ENCODE measurements at places on chromosomes 12 and 14. TPM values are rescaled to one million over a fixed set of nuclear protein-coding genes. Genes with fewer than 3 reads are reported as not detected.

Gene ACOT6
- not detected for total RNA-seq

Gene KRT75
- total RNA-seq: not detected

Gene TOMM20L
- total RNA-seq: not detected

Gene PRR13
- 120 TPM for total RNA-seq

Gene SLC6A13
- total RNA-seq: not detected

Gene RAD9B
- total RNA-seq: not detected

Gene MAP1LC3B2
- total RNA-seq: 0.54 TPM

Gene CLEC6A
- not detected for total RNA-seq

Gene LAG3
- 1.0 TPM for total RNA-seq

Gene LRRC10
- not detected for total RNA-seq

DNA sequence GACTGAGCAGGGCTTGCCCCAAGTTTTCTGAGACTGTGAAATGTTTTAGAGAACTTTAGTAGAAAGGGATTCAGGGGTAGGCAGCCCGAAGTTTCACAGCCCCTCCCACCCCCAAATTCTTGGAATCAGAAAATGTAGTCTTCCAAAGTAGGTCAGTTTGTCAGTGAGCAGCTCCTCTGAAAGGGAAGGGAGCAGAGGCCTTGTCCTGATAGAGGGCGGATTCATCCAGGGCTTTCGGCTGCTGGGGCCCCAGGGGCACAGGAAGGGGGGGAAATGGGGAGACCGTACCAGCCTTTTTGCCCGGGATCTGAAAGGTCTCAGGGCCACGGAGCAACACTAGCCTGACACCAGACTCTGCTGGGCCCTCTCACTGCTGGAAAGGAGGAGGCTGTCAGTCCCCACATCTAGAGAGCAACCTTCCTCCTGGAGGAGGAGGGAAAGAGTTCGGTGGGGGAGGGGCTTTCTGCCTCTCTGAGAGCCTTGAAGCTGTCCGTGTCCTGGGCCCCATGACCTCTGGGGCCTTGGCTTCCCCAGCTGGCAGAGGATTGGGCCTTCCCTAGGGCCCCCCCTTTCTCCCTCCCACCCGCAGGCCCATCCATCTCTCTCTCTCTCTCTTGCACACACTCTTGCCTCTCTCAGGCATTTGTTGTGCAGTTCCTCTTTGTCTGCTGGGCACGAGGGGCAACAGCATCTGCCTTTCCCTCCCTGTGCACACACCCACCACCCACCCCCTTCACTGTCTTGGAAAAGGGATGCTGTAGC, at the start of gene IKZF4:
Gene IKZF4 (plus strand): TSS at position 621 of the 762 bp plus-strand sequence. CDS start 451 bp downstream, outside the sequence.
- peak; percentile 85 for DNase-seq

GRCh38 chr14:52268279-52269061, 972 bp downstream of the PTGDR start:
- DNase-seq: peak; percentile 61

- DNase-seq: no peak
These were observed 31.2 kb upstream of the KLC1 start for GRCh38 chr14:103597623-103598377.

DNA sequence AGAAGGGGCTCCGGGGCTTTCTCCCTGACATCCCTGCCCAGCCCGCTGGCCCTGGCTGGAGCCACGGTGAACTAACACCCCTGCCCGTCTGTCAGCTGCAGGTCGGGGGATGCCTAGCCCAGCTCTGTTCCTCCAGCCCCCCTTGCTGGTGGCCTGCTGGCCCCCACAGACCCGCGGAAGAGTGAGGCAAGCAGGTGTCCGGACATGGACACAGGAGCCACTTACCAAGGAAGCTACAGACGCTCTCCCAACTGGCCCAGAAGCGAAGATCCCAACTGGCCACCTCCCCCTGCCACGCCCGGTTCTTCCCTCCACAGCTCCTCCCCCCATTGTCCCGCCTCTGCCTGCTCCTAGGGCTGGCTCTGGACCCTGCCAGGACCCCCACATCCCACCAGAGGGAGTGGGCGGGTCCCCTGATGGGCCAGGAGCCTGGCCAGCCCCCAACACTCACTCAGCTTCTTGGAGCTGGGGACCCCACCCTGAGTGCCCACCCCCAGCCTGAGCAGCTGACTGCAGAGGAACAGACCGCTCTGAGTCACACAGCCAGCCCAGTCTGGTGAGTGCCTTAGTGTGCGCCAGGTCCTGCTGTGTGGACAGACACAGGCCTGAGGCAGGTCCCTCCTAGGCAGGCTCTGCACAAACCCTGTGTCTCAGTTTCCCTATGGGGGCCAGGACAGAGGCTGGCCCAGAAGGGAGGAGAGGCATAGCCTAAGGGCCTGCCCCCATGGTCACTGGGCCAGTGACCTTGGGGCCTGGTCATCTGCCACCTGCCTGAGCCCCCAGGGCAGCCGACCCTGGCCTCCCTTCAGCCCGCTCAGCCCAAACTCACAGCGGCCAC, 7.7 kb downstream of the AHNAK2 start:
- DNase-seq: peak; percentile 59

GRCh38 chr12:109744986-109745942, 31.6 kb downstream of the FAM222A start:
- no peak for DNase-seq

GRCh38 chr14:86944434-86944833, 1048.5 kb downstream of the GALC start:
- no peak for DNase-seq

DNA sequence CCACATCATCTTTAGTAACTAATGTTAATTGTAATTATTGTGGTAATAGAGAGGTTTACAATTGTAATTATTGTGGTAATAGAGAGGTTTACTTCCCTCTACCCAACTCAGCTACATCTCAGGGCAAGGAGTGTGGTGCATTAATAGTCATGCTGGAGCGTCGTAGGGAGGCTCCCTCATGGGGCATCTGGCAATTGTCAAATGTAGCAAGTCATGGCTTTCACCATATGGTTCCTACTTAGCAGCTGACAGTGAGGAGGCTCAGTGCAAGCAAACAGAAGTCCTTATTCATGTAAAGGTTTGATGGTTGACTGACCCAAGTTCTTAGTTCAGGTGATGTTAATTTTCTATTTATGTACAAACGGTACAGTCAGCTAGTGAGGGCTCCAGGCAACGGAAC, 1012.0 kb downstream of the FLRT2 start:
- no peak for DNase-seq

- peak; percentile 97 for DNase-seq
These were observed at the start of gene GLIPR1L2 for GRCh38 chr12:75390899-75391538. GLIPR1L2 (plus strand) TSS chr12:75391089; CDS start chr12:75391117, 28 bp downstream.

DNA sequence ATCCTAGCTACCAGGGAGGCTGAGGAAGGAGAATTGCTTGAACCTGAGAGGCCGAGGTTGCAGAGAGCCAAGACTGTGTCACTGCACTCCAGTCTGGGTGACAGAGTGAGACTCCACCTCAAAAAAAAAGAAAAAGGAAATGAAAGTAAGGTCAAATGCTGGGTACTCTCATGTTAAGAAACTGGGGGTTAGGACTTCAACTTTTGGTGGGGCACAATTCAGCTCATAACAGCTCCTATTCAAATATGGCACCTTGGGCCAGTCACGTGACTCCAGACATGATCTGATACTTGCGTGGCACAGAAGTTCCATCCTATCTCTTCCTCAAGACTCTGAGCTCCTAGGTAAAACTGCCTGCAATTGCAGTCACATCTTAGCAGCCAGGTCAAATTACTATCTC, 142.7 kb downstream of the EGLN3 start:
- no peak for DNase-seq

- no peak for DNase-seq
These were observed 61.8 kb downstream of the PITPNM2 start for GRCh38 chr12:123089140-123089539.

DNA sequence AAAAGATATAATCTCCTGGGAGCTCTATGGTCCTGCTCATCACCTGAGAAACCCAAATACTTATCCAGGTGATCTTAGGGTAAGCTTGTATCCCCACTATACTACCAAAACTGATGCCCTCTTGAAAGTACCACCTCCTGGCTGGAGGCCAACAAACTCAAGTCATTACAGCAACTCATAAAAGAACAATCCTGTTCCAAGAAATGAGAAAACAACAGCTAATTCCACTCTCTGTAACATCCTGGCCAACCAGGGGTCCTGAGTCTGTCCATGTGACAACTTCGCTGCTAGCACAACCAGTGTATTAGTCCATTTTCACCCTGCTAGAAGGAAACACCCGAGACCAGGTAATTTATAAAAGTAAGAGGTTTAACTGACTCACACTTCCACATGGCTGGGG, 190.0 kb upstream of the BMP4 start:
- DNase-seq: no peak

- no peak for DNase-seq
These were observed 19.2 kb downstream of the PELI2 start for GRCh38 chr14:56137453-56137807.

GRCh38 chr12:77189458-77189857, 124.1 kb upstream of the E2F7 start:
- DNase-seq: no peak

GRCh38 chr12:70080566-70080965, 162.7 kb upstream of the CNOT2 start:
- DNase-seq: no peak

GRCh38 chr14:104799244-104800014, 1.5 kb upstream of the ZBTB42 start:
- peak; percentile 86 for DNase-seq

- no peak for DNase-seq
These were observed 242.5 kb upstream of the ARHGAP5 start for GRCh38 chr14:31834616-31835015.

DNA sequence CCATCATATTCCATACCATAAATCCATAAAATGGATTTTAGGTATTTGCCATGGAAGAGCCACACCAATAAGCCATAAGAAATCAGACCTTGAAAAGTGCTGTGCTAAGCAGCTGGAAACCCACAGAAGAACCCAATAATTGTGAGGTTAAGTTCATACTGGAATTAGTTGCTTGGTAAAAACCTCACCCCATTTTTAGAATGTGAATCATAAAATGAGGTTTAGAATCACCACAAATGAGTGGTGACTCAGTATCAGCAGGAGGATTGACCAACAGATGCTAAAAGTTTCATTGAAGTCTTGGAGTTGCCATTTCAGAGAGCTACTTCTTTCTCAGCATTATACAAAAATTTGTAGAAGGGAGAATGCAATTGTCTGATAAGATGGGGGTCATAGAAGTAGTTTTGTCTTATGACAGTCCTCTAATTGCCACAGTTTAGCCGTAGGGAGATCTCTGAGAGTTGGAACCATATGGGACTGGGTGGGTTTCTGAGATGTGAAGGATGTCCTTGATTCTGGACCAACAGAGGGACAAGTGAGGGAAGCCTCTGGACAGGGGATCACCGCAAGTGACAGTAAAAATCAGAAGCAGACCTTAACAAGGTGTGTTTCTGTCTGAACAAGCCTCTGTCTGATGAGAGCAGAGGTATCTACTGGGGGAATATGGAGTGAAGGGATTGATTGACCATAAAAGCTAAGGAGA, 1.4 kb upstream of the STON2 start:
- no peak for DNase-seq

- DNase-seq: peak; percentile 51
These were observed 97.6 kb downstream of the TGFB3 start for GRCh38 chr14:75884198-75884611.

DNA sequence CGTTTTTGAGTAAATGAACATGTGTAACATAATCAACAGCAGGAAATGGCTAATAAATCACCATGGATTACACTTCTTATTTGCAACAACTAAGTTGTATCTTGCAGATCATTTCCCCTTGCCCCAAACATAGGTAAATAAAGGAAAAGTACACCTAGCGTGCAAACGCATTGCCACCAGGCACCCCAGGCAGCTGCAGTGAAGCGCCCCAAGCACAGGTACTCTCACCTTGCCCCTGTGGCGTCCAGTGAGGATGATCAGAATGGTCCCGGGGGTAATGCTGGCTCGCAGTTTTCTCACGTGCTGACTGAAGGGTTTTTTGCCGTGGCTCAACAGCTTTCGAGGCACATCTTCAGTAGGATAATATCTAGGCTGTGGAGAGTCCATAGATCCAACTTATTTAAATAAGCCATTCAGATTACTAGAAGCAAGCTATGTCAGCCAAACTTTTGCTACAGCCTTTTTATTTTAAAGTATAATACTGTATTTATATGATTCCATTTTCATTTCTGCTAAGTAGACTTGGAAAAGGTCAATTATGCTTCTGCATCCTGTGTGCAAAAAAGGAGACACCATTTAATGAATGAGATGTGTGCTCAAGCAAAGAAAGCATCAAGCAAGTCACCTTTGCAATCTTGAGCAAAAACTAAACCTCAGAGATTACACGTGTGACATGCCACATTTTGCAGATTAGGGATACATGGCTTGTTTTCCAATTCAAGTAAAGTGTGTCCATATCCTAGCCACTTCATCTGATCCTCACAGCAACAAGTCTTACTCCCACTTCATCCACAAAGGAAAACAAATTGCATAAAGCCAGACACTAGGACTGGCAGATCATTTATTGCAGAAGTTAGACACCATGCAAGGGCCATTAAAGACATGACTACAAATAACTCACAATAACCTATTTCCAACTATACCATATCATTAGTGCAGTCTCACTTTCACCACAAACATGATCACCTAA, 2.6 kb downstream of the RPL6 start:
- DNase-seq: no peak

DNA sequence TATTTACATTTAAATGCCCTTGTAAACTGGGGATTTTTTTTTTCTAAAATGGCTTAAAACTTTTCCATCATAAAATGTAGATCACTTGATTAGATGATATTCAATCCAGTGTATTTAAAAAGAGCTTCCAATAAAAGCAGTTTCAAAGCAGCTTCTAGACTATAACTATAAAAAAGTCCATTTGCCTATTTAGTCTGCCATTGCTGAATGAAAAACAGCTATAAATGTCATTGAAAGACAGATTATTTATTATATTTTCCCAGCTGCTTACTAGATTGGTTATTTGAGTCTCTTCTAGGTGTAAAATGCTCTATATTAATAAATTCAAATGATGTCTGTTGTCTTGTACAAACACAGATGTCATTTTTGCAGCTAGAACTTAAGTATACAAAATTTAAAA, 414.8 kb downstream of the RMST start:
- no peak for DNase-seq

- no peak for DNase-seq
These were observed 12.6 kb upstream of the AMN start for GRCh38 chr14:102909911-102910310.

DNA sequence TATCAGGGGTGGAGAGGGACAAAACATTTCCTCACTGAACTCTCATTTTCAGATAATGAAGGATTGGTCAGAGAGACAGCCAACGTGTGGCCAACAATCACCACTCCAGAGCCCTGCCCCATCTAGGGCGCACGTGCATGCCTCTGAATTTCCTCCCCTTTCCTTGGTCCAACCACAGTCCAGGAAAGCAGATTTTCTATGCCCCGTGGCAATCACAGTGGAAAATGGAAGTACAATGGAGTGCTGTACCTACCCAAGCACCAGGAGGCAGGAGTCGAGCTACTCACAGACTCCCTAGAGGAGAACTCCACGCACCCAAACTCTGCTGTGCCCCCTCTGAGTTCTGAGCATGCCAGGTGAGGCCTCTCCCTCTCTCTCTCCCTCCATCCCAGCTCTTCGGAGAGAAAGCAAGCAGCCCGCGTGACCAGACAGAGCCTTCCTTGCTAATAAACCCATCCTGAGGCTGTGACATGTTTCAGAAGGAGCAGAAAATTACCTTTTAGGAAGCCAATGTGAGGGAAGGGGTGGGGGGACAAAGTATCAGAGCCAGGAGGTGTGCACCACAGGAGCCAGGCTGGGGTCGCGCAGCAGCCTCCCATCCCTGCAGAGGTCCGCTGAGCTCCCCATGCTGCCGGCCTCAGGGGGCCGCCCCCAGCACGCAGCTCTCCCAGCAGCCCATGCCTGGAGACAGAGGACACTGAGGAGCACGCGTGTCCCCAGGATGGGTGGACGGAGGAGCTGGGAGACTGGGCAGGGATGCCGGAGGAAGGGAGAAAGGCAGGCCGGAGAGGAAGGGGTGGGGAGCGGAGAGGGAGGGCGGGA, 73.4 kb downstream of the PITPNM2 start:
- DNase-seq: no peak

- no peak for DNase-seq
These were observed 15.6 kb upstream of the TFCP2 start for GRCh38 chr12:51188359-51189051.

Data from GM23338 (cell line).